ENCODE measurements at places on chromosomes 5 and 9. TPM values are rescaled to one million over a fixed set of nuclear protein-coding genes. Genes with fewer than 3 reads are reported as not detected.
A peak's percentile ranks its signal among the peaks of the same experiment; 100 is the strongest.

Gene ZDHHC11B
- 4.7 TPM for polyA plus RNA-seq

Gene RAI14
- polyA plus RNA-seq, result 81.2 TPM

Gene TPRN
- polyA plus RNA-seq, result 10.3 TPM

GRCh38 chr9:90249094-90249493 is 393.5 kb downstream of the DIRAS2 start:
- DNase-seq, result no peak

Gene ARAP3
- polyA plus RNA-seq, result 24.3 TPM

DNA sequence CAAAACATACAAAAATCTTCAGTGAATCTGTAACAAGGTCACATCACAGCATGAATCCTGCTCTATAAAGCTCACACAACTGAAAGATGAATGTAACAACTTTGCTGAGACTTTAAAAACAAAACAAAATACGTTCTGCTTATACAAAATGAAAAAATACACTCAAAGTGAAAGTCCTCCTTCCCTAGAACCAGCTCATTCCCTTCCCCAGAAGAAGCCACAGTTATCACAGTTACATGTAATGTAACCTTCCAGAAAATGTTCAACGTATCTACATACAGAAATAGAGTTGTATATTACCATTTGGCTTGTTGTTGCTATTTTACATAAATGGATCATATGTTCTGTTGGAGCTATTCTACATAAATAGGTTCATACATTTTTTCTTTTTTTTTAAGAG is 2.6 kb downstream of the AUH start:
- no peak for DNase-seq

- peak; percentile 53 for DNase-seq
Measured at GRCh38 chr5:149114403-149115312, 26.6 kb upstream of the ABLIM3 start.

DNA sequence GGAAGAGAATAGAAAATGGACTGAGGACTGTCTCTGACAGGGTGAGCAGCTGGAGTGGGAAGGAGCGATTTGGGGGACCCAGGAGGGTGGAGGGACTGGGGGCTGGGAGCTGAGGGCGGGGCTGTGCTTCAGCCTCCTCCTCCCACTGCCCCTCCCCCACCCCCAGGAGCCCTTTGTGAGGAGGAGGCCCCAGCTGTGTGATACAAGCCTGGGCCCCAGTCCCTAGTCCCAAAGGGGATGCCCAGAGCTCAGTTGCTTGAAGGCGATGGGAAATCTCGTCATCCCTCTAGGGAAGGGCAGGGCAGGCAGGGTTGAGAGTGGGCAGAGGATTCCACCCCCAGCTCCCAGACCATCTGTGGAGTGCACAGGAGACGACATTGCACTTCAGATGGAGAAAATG is at the start of gene SPATA31E1:
SPATA31E1 (plus strand) TSS at position 251 of the 400 bp plus-strand sequence; CDS start at position 266, 15 bp downstream.
- no peak for DNase-seq

Gene PDCD1LG2
- 0.13 TPM for polyA plus RNA-seq

DNA sequence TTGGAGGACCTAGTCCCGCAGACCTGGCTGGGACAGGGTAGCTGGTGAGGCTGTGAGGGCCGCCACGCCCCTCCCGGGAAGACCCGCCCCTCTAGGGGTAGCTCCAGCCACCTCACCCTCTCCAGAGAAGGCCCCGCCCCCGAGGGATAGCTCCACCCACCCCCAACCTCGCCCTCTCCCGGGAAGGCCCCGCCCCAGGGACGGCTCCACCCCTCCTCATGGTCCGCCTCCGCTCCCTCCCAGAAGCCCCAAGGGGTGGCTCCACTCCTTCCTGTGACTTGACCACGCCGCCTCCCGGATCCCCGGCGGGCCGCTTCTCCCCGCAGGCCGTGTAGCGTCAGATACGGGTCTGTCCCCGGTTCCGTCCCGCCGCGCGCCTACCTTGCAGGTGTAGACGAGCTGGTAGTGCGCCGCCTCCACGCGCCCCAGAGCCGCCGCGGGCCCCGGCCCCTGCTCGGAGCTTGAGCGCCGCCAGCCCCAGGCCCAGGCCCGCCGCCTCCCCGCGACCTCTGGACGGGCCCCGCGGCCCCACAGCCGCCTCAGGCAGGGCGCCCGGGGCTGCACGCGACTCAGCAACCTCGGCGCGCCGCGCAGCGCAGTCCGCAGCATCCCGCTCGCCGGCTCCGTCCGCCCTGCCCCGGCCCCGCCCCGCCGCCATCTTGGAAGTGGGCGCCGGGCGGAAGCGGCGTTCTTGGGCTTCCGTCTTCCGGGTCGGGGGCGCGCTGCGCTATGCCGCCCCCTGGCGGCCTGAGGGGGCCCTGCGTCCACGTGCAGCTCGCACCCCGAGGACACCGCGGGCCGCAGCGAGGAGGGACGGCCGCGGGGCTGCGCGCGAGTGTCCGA is at the start of gene DNLZ:
DNLZ (minus strand) TSS at position 639 of the 843 bp plus-strand sequence; CDS start at position 609, 30 bp downstream.
- peak; percentile 85 for DNase-seq

Gene C9orf153
- polyA plus RNA-seq, result 0.09 TPM

Gene IL5
- not detected for polyA plus RNA-seq

Gene ALDH1A1
- 27.3 TPM for polyA plus RNA-seq

Gene HRCT1
- not detected for polyA plus RNA-seq

DNA sequence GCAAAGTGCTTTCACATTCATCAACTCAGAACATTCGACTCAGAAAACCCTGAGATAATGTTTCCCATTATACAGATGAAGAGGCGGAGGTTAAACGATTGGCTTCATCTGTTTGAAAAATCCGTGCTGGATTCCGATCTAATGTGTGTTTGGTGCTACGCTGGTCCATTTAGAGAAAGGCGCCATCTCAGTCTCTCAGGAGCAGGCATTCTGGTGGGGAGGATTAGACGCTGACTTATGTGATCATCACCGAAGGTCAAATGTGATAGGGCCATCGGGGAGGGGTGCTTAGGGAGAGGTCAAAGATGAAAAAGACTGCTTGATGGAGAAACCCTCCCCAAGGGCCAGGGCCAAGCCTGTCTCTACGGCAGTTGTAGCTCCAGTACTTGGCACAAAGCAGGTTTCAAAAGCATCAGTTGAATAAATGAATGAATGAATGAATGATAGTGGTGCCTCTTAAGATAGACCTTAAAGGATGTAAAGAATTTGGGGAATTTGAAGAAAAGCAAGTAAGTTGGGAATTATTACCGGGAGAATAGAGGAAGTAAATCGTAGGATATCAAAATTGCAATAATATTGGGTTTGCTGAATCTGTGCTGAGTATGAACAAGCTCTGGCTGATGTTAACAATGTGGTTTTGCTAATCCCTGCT is 160.6 kb upstream of the SHB start:
- DNase-seq, result no peak

DNA sequence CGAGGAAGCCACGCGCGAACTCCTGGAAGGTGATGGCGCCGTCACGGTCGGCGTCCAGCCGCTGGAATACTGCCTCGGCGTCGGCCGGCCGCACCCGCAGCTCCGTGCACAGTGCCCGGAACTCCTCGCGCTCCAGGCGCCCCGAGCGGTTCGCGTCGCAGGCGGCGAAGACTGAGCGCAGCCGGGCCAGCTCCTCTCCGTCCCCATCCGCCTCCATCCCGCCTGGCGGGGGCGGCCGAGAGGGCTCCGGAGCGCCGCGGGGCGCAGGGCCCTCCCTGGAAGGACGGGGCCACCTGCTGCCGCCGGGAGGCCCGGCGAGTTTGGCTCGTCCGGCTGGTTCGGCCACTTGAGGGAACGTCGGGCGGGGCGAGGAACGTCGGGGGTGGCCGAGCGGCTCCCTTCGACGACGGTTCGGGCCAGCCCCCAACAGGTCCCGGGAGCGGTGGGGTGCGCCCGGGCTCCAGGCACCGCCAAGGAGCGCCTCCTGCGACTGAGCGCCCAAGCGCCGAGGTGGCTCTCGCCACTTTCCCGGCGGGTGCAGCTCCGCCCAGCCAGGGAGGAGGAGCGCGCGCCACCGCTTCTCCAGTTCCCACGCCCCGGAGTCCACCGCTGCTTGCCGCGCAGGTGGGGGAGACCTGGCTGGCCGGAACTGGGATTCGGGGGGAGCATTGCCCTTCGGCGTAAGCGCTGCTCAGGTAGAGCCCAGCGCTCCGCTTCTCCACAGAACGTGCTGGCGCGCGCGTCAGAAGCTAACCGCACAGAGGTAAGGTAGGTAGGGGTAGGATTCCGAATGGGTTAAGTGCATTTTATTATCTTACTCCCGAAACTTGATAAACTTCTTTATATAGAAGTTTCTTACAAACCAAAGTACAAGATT is at the start of gene RASEF:
RASEF (minus strand) TSS at position 492 of the 877 bp plus-strand sequence; CDS start at position 217, 275 bp downstream.
- DNase-seq, result peak; percentile 42

DNA sequence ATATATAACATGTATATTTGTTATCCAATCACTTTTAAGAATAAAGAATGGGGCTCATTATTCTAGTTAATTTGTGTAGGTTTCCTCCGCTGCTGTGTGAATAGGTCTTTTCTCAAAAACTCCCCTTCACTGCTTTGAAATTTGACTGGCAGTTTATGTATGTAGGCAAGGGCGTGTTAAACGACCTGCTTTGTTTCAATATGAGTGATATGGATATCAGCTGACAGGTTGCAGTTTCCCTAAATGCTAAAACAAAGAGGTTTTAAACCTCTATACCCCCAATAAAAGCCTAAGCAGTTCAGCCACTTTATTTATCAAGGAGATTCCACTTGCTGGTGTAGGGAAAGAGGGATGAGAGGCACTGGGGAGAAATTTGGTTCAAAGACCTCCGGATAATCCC is 159.6 kb downstream of the TMEM167A start:
- DNase-seq, result no peak

DNA sequence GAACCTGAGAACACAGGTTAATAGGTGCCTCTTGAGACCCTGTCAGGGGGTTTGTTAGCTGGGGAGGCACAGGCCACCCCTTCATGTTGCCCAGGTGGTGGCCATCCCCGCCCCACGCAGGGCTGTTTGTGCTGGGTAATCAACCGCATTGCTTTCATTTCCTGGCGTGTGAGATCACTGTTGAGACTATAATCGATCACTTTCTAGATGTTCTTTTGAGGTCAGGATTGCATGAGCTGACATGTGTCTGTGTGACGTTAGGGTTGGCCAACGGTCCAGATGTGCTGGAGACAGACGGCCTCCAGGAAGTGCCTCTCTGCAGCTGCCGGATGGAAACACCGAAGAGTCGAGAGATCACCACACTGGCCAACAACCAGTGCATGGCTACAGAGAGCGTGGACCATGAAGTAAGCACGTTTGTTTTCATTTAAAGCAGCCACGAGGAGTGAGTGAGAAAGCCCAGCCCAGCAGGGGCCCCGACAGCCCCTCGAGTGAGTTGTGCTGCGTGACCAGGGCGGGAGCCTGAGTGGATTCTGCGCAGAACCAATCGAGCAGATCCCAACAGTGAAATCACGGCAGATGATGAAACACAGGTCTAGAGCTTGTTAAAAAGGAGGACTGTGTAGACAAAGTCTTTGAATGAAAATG is 115.0 kb upstream of the CACNA1B start:
- no peak for DNase-seq

- DNase-seq, result no peak
Measured at GRCh38 chr5:10384483-10384882, 31.0 kb downstream of the MARCHF6 start.

DNA sequence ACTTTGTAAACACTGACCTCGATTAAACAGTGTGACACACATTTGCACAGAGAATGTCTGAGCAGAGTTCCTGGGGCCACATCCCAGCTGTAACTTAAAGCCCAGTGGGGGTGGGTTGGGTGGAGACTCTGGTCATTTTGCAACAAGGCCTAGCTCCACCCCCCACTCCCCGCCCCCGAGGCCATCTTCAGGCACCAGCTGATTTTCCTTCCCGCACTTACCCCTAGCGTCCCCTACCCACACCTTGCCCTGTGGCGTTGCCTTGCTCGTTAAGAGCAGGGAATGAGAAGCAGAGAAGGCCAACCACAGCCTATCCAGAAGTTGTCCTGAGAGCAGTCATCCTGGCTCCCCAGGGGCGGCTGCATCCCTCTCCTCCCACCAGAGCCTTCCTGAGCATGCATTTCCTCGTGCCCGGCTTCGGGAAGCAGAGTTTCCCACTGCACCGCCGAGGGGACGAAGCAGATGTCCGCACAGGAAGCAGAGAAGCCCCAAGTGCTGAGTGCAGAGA is 101.7 kb upstream of the SARDH start:
- no peak for DNase-seq

DNA sequence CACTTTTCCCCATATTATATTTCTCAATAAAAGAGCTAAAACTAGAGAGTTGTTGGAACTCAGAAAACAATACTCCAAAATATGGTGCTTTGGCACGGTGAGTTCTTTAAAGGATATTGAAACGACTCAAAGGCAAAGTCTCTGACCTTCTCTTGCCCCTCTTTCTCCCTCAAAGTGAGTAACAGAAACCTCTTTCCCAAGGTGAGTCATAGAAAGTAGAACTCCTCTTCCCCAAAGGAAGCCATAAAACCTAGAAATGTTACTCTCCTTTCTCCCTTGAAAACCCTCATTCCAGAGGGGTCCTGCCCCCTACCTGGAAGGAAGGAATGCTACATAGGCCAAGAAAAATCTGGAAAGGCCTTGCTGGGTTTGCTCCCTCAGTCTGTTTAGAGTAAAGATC is 47.5 kb downstream of the RAPGEF6 start:
- DNase-seq, result no peak

Gene DRD1
- not detected for polyA plus RNA-seq

DNA sequence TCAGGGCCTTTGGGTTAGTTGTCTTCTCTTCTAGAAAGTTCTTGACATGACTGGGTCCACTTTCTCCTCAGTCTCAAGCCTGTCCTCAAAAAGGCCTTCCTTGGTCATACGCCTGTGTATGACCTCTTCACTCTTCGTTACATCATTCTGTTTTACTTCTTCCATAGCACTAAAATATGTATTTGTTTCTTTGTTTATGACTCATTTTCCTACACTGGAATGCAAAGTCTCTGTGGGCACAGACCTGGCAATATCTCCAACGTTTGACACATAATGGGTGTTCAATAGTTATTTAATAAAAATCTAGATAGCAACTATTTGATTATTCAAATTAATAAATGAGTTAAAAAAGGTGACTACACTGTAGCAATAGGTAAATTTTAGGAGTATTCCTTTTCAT is 85.1 kb downstream of the YIPF5 start:
- no peak for DNase-seq

GRCh38 chr5:172864747-172865146 is 30.7 kb downstream of the ERGIC1 start:
- no peak for DNase-seq

DNA sequence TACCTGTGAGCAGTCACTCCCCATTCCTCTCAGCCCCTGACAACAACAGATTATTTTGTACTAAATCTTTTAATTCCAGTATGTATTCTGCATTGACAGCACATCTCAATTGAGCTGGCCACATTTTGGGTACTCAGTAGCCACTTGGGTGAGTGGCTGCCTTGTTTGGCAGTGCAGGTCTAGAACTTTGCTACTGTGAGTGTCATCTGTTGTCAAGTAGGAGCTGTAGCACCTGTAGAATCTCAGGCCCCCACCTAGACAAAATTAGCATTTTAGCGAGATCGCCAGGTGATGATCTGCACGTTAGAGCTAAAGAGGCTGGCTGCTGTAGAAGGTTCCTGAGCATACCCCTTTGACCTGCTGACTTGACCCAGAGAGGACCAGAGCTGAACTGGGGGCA is 44.4 kb upstream of the CPEB4 start:
- DNase-seq, result no peak

- no peak for DNase-seq
Measured at GRCh38 chr9:88536951-88537760, 2.2 kb downstream of the NXNL2 start.

Gene LSM11
- 8.0 TPM for polyA plus RNA-seq

Gene PITX1
- not detected for polyA plus RNA-seq
